ENCODE measurements at places on chromosomes 3 and 15. TPM values are rescaled to one million over a fixed set of nuclear protein-coding genes. Genes with fewer than 3 reads are reported as not detected.

The CFAP91 gene
- total RNA-seq = 1.5 TPM

The LOXL1 gene
- total RNA-seq = 22.2 TPM

The RAB6B gene
- 9.5 TPM for total RNA-seq

The DUOX1 gene
- 1.1 TPM for total RNA-seq

The DNASE1L3 gene
- 11.5 TPM for total RNA-seq

The GATM gene
- total RNA-seq = 38.2 TPM
